Right renal pelvis (tissue), 4 donors: ENCODE measurements at places on chromosomes 12 and 14. TPM values are rescaled to one million over a fixed set of nuclear protein-coding genes. Genes with fewer than 3 reads are reported as not detected.

GRCh38 chr14:105589161-105589925 is 63.0 kb downstream of the TMEM121 start:
- DNase-seq: no peak

DNA sequence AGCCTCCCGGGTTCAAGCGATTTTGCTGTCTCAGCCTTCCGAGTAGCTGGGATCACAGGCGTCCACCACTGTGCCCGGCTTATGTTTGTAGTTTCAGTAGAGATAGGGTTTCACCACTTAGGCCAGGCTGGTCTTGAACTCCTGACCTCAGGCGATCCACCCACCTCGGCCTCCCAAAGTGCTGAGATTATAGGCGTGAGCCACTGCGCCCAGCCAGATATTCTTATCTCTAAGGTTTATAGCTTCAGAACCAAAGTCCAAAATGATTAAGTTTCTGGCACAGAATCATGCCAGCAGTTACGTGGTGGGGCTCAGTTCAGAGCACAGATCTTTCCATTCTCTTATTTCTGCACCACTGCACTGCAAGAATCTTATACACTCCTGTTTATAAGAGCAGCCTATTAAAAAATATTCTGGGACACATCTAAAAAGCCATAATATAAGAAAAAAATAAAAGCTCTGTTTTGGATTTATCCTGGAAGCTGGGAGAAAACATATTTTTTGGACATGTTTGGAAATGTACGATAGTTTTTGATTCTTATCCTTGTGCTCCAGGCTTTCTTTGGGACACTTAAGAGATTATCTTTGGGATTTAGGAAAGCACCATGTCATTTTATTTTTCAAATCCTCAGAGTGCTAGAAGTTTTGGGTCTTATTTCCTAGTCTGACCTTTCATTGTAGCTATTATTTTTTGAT is 129.6 kb downstream of the LMNTD1 start:
- DNase-seq: no peak

DNA sequence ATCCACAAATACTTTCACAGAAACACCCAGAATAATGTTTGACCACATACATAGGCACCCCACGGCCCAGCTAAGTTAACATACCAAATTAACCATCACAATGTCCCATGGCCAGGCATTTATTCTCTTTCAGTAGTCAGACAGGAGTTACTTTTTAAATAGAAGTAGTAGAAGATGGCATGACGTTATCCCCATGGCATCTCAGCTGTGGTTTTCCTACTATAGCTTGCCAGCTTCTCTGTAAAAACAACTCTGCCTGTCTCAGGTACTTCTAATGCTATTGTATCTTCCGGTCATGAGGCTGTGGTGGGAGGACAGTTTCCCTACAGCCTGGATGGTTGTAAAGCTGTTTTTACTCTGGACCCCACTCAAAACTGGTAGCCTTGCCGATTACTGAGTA is 19.3 kb downstream of the CTSG start:
- DNase-seq: no peak

DNA sequence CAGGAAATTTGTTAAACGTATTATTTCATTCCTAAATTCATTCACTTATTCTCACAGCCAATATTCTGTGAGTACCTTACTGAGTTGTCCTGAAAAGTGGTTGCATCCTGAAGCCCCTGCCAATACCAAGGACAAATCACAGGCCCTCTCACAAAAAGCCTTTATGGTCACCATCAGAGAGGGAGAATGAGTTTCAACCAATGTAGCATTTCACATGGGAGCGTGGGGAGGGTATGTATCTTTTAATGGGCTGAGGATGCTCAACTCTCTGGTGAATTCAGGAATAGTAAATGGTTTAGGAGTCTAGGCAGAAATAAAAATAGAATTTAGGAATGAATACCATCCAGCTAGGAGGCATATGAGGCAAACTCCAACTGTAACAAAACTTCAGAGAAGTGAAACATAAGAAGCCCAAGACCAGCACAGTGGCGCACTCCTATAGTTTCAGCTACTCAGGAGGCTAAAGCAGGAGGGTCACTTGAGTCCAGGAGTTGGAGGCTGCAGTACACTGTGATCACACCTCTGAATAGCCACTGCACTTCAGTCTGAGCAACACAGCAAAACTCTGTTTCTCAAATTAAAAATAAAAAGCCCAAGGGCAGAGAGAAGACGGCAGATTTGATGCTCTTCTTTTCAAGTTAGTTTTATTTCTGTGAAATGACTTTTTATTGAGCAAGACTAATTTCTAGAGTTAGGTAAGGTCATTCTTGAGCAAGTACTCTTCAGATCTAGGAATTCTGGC is 142.7 kb downstream of the HMGA2 start:
- no peak for DNase-seq

DNA sequence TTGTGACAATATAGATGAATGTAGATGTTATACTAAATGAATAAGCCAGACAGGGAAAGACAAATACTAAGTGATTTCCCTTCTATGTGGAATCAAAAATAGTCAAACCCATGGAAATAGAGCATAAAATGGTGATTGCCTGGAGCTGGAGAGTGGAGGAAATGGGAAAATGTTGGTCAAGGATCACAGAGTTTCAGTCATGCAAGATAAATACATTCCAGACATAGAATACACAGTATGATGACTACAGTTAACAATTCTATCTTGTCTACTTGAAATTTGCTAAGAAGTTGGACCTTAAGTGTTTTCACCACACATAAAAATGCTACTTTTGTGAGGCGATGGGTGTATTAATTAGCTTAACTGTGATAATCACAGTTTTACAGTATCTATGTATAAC is 1182.7 kb downstream of the AACS start:
- no peak for DNase-seq

GRCh38 chr14:51328064-51328771 is 88.2 kb downstream of the TMX1 start:
- DNase-seq: no peak

GRCh38 chr12:105547786-105548185 is 217.3 kb downstream of the C12orf75 start:
- no peak for DNase-seq

The CBLN3 gene
- polyA plus RNA-seq: 3.4 TPM

DNA sequence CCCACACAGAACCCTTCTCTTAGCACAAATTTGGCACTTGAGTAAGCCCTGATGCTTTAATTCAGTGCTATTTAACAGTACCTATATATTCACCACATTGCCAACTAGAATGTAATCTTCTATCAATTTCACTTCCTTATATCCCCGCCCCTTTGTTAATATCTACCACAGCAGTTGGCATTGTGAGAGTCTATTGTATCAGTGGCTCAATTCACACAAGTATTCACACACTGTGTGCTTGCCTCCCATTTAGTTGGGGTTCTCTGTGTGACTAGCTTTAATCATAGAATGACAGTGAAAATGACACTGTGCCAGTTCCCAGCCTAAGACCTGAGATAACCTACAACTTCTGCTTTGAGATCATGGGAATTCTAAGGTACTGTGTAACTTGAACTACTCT is 103.1 kb downstream of the SEC23A start:
- no peak for DNase-seq

GRCh38 chr14:94354638-94355185 is 31.6 kb upstream of the SERPINA6 start:
- DNase-seq: no peak

DNA sequence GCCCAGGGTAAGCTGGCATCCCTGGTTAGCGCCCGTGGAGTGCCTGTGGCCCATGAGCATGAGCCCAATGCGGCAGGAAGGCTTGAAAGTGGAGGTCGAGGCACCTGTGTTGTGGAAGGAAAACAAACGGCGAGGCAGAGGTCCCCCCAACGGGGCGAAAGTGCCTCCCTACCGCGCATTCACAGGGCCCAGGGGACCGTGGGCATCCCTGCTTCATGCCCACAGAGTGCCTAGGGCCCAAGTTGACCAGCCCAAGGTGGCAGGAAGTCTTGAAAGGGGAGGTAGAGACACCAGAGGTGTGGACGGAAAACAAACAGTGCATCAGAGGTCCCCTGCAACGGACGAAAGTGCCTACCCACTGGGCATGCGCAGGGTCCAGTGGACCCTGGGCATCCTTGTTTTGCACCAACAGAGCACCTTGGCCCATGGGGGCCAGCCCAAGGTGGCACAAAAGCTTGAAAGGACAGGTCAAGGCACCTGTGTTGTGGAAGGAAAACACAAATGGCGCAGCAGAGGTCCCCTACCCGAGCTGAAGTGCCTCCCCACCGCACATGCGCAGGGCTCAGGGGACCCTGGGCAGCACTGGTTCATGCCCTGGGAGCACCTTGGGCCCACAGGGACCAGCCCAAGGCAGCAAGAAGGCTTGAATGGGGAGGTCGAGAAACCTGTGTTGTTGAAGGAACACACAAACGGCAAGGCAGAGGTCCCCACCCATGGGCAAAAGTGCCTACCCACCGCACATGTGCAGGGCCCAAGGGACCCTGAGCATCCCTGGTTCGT is 377.5 kb downstream of the ALG10 start:
- no peak for DNase-seq

The ARG2 gene
- 11.3 TPM for polyA plus RNA-seq

DNA sequence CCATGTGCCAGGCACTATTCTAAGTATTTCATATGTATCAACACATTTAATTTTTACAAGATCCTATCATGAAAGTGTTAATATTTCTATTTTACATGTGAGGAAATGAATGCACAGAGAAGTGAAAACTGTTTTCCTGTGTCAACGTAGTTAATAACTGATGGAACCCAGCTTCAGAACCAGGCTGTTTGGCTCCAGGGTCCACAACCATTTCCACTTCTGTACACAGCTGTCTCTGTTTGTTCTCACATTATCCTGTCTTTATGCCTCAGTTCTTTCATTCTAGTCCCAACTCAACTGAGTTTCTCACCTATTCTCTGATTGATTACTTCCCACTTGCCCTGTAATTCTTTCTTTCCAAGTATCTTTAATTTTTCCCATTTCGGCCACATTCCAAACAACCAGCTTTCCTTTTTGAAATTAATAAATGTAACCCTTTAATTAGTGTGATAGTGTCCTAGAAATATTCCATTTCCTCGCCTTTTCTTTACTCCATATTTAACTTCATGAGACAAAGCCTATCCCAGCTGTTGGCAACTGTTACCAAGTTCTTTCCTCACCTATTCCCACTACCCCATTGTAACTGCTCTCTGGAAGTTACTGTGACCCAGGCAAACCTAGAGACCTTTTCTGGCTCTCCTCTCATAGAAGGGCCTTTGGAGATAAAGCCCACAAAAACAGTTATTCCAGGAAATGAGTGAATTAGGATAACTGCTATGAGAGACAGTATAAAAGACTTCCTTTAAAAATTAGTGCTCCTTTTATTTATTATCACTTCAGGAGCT is 218.7 kb downstream of the RASSF9 start:
- DNase-seq: no peak

GRCh38 chr12:89245090-89245489 is 107.2 kb downstream of the DUSP6 start:
- no peak for DNase-seq

The SPX gene
- polyA plus RNA-seq: 22.9 TPM

- DNase-seq: no peak
Measured at GRCh38 chr12:112801055-112801454, 9.5 kb downstream of the RPH3A start.

The PMCH gene
- 0.31 TPM for polyA plus RNA-seq

- DNase-seq: no peak
Measured at GRCh38 chr12:5088586-5089264, 45.0 kb downstream of the KCNA5 start.

DNA sequence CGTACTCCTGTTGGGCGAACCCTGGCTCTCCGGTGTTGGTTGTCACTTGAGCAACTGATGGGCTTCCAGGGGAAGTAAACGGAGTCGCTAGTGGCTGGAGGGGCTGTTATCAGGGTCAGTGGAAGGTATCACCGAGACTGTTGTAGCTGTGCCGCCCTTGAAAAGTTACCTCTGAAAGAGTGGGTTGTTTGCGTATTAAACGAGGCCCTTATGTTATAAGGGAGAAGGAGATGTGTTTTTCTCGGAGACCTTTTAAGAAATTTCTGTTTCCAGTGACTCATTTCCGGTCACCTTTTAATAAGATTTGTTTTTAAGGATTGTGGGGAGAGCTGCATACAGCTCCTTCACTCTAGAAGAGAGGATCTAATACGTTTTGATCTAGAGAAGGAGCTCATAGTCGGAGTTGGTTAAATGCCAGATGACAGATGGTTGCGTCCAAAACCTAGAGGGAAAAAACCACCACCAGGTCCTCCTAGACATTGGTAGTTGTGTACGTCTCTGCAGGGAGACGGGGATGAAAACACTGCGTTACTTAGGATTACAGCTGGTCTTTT is 750 bp upstream of the DBX2 start:
- no peak for DNase-seq

- peak; percentile 79 for DNase-seq
Measured at GRCh38 chr14:102316743-102317563, 2.6 kb upstream of the ZNF839 start.

GRCh38 chr14:53748691-53749090 is 207.9 kb downstream of the BMP4 start:
- DNase-seq: no peak

DNA sequence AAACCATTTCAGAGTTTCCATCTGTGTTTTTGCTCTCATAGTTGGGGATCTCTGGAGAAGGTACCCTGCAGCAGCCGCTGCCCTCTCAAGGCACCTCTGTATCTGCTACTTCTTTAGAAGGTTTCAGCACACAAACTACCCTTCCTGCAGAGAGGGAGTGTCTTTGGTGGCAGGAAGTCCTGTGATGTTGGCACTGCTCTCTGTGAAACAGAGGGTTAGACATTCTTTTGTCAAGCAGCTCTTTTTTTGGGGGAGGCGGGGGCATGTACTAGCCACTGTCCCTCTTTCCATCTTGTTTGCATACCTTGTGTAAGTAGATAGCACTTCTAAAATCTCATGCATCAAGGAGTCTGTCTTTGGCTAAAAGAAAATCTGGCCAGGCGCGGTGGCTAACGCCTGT is 352.6 kb downstream of the BMP4 start:
- DNase-seq: no peak
